T-helper 1 cell (primary cell): ENCODE measurements at places on chromosomes 13 and 19.

- no peak for DNase-seq
Observed at GRCh38 chr13:83450591-83450990, 431.7 kb downstream of the SLITRK1 start.

DNA sequence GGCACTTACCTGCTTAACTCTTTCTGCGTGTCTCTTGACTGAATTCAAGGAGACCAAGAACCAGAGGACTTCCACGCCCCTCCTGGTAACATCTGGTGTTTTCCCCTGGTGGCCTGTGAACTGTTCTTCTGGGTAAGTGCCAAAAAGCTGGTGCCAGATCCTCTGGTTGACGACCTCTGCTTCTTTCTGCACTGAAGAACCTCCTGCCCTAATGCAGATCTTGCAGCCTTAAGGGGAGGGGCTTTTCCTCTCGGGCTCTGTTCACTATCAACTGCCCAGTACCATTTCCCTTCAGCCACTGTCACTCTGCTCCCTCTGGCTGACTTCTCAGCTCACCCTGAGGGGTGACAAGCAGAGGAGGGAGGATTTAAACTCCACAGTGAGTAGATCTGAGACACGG lies 6.1 kb upstream of the ERVV-1 start:
- DNase-seq = no peak

GRCh38 chr19:30492586-30493270 lies 120.5 kb downstream of the ZNF536 start:
- DNase-seq = no peak

DNA sequence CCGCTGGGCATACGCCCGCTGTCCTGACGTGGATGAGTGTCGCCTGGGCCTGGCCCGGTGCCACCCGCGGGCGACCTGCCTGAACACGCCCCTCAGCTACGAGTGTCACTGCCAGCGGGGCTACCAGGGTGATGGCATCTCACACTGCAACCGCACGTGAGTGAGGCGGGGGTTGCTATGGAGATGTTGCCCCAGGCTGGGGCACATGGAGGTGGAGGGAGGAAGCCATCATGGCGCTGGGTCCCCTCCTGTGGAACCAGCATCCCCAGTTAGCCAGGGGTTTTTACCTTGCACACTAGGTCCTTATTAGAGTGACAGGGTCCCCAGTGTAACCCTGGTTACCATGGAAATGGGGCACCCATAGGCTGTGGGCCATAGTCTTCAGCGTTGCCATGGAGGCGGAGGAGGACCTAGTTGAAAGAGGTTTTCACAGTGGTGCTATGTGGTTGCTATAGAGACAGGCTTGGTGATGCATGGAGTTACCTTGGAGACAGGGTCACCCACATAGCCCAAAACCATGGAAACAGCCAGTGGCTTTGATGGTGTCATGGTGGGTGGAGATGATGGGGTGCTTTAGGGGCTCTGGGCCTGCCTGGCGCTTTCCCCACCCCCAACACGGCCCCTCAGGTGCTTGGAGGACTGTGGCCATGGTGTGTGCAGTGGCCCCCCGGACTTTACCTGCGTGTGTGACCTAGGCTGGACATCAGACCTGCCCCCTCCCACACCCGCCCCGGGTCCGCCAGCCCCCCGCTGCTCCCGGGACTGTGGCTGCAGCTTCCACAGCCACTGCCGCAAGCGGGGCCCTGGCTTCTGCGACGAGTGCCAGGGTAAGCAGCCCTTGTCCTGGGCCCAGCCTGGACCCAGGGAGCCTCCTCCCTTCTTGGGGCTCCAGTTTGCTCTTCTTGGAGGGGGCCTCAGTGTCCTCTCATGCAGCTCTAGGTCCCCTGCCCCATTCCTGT lies 27.1 kb downstream of the MEGF8 start:
- no peak for DNase-seq

DNA sequence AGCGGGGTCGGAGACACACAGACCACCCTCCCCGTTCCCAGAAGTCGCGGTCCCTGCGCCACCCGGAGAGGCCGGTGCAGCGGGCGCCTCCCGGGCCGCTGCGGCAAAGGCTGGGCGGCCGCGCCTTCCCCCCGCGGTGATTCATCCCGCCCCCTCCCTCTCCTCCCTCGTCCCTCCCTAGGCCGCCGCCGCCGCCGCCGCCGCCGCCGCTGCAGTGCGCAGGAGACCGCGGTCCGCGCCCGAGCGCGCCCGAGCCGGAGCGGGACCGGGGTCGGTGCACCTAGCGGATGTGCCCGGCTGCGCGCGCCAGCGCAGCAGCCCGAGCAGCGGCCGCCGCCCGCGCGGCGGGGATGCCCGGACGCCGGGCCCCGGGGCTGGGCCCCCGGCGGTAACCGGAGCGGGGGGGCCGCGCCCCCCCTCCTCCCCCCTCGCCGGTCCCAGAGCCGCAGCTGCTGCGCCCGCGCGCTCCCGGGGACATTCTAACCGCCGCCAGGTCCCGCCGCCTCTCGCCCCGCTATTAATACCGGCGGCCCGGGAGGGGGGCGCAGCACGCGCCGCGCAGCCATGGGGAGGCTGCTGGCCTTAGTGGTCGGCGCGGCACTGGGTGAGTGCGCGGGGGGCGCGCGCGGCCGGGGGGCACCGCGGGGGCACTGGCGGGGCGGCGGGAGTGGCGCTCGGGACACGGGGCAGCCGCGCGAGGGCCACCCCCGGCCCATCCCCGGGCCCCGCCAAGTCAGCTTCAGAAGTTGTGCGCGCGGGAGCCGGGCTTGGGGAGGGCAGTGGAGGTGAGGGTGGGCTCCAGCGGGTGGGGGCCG lies at the start of gene SCN1B:
Gene SCN1B, plus strand, starts transcription at position 214 of the 815 bp plus-strand sequence. Its CDS starts 351 bp downstream, at position 565.
- no peak for DNase-seq

- no peak for DNase-seq
Observed at GRCh38 chr19:5624018-5624663, 1.3 kb downstream of the SAFB start.

GRCh38 chr13:48977973-48978372 lies 2.3 kb downstream of the FNDC3A start:
- no peak for DNase-seq

GRCh38 chr13:74765955-74766354 lies 631.8 kb upstream of the KLF12 start:
- DNase-seq = no peak

GRCh38 chr19:48705431-48705830 lies 9.7 kb downstream of the FUT2 start:
- no peak for DNase-seq

DNA sequence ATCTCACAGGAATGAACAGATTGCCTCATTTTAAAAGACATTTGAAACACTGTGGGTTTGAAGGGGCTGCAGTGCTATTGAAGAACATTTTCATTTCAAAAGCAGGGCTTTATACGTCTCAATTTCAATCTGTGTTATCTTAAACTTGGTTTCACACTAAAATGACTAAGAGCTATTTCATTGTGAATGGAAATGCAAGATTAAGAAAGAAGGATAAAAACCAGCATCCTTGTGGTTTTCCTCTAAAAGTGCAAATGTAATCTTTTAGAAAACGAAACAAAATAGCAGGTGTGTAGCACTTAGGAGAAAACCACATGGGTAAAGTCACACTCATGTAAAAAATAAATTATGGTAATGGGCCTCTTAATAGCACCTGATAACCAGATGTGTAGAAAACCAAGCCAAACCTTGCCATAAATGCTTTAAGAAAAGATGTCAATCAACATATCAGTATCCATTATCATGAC lies 397.7 kb downstream of the GPC6 start:
- DNase-seq = no peak

DNA sequence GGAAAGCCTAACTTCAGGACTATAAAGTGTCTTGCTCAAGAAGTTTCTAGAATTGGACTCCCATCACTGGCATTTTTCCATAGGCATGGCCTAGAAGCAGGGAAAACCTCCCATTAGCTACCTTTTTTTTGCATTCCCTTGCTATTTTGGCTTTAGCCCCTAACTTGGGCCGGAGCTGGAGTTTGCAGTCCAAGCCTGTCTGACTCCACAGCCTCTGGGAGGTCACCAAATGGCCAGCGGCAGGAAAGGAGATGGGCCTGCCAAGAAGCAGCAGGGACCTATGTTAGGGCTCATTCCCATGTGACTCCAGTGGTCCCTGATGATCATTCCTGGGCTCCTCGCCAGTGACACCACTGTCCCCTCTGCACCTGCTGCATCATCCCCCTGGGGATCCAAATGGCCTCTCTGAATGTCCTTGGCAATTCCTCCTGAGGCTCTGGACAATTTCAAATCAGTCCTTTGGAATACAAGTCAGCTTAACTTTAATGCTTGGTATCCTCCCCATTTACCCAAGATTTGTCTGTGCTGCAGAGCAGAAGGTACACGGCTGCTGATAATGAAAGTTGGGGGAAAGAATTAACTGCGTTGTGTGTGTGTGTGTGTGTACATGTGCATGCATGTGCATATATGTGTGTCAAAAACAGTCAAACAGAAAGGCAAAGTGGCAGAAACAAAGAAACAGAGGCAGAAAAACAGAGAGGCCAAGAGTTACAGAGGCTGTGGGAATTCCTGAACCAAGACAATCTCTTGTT lies 69.8 kb upstream of the SERP2 start:
- DNase-seq = no peak

- peak; percentile 43 for DNase-seq
Observed at GRCh38 chr19:4229179-4229931, at the start of gene EBI3. Gene EBI3 (plus strand): TSS chr19:4229523. CDS start chr19:4229551, 28 bp downstream.

GRCh38 chr19:33239223-33239975 lies 13.7 kb upstream of the SLC7A10 start:
- DNase-seq = no peak

- no peak for DNase-seq
Observed at GRCh38 chr19:40445780-40446262, 1.7 kb upstream of the SERTAD3 start.

DNA sequence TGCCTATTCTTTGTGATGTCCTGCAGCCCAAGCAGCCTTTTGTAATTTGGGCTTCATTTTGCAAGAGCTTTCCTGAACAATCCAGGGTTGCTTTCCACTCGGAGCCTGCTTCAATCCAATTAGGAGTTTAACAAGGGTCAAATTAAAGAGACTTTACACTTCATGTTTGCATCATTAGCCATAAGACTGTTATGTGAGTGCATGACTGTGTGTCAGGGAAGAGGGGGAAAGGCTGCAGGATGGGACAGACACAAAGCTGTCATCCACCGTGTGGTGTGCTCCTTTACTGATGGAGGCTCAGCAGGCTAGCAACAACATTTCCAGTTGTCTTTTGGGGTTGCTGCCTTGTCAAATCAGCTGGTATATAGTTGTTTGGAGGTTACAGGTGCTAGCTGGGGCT lies 23.7 kb upstream of the MAB21L1 start:
- DNase-seq = no peak

DNA sequence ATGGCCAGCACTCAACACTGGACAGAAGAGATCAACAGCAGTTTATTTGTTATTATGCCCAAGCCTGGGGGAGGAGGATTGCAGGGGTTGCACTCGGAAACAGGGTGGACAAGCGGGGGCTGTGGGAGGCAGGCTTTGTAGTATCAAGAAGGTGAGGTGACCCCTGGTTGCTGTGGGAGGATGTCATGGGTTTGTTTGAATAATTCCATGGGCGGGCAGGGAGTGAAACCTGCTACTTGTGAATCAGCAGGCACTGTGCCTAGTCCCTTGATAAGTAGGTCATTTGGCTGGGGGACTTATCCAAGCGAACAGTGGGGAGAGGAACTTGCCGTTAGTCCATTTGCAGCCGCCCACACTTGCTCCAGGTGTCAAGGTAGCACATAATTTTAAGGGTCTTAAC lies 84.4 kb upstream of the KCTD15 start:
- DNase-seq = no peak

- no peak for DNase-seq
Observed at GRCh38 chr13:51488212-51488611, 35.4 kb upstream of the INTS6 start.

DNA sequence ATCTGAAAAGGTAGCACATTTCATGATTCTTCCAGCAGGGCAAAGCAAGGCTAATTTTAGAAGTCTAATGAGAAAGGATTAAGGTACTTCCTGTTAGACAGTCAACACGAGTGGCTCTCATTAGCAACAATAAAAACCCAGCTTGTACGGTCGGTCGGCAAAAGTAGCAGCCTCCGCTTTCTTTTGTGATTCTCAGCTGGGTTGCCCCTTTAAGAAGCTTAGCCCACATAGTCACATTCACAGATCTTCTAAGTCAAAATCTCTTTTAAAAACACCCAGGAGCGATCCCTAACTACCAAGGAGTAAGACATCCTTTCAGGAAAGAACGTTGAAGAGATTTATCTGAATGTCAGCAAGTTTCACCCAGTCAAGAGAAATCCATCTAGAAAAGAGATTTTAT lies 684.8 kb downstream of the DIAPH3 start:
- DNase-seq = no peak

DNA sequence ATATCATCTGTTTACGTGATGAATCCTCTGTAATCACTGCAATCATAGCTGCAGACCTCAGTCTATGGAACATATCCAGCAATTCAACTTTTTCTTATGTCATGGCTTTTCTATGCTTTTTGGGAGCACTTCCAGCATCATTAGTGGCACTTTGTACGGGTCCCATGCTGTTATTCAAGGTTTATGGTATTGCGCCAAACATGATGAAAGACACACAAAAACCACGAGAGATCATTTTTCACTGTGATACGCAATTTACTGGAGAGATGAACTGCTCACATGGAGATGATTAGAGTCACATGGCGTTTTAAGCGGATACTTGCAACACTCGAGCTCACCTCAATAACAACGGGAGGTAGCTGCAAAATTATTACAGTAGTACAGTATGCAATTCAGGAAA lies 2101.7 kb upstream of the PCDH20 start:
- no peak for DNase-seq

GRCh38 chr13:26706381-26706780 lies 54.2 kb downstream of the GPR12 start:
- no peak for DNase-seq

GRCh38 chr13:21202767-21203531 lies 26.5 kb downstream of the MRPL57 start:
- DNase-seq = no peak

DNA sequence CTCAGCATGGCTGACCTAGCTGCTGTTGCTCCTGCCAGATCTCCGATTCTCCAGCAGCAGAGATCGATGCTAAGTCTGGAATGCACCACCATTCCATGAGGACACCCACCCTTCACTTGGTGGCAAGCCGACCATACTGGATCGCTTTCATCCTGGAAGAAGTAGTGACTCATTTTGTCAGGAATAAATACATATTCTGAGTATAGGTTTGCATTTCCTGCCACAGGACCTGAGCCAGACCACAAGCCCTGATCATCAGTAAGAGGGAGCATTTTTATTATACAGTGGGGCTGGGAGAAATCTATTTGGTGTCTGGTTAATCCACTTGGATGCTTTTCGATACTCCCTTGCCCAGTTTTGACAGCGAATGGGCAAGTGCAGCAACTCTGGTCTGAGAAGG lies 10.9 kb upstream of the KCTD15 start:
- no peak for DNase-seq

- no peak for DNase-seq
Observed at GRCh38 chr13:104315606-104316005, 1249.4 kb upstream of the SLC10A2 start.

DNA sequence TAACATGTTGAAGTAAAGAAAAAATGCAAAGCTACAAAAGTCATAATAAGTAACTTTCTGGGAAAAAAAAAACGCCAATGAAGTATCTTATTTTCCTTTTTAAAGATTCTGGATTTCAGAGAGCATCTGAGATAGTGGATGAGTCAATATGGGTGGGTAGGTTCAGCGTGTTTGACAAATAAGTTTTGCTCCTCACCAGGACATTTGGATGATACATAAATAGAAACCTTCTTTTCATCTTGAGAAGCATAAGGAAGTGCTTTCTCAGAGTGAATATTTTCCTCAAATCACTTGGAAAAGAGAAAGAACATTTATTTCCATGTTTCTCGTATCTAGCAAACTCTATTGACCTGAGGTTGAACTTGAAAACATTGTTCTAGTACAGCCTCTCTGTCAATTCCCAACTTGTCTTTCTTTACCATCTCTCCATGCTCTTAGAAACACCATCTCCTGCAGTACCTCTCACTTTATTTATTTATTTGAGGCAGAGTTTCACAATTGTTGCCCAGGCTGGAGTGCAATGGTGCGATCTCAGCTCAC lies 463.2 kb downstream of the KLF5 start:
- DNase-seq = no peak
